ENCODE measurements at places on chromosomes 16 and 17.

GRCh38 chr16:72884037-72884436 is 163.9 kb downstream of the ZFHX3 start:
- no peak for DNase-seq

DNA sequence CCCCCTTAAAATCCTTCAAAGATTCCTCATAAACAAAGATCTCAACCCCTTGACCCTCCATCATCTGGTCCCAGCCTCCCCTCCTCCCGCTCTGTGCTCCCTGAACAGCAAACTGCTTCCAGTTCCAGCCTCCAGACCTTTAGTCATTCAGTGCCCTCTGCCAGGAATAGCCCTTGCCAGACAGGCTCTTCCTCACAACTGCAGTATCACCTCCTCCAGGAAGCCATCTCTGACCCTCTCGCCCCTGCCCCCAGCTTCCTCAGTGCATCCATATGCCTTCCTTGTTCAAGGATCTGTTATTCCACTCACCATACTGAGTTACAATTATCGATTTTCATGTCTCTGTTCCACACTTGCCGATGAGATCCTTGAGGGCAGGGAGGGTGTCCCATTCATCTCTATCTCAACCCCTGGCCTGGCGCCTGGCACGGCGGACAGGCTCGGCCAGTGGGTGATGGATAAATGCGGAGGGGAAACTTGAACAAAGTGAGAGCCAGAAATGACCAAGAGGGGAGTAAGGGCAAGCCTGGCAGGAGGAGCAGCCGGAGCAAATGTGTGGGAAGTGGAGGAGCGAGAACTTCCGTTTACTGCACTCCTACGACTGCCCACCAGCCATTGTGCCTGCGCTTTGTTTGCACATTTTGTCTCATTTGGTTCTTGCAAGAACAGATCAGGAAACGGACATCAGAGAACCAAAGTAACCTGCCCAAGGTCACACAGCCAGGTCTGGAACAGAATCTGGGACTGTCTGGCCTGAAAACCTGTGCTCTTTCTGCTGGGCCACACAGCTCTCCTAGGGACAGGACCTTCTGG is 2.0 kb upstream of the NXPH3 start:
- DNase-seq: no peak

- peak; percentile 76 for DNase-seq
Measured at GRCh38 chr17:79741751-79742588, 11.2 kb downstream of the ENPP7 start.

DNA sequence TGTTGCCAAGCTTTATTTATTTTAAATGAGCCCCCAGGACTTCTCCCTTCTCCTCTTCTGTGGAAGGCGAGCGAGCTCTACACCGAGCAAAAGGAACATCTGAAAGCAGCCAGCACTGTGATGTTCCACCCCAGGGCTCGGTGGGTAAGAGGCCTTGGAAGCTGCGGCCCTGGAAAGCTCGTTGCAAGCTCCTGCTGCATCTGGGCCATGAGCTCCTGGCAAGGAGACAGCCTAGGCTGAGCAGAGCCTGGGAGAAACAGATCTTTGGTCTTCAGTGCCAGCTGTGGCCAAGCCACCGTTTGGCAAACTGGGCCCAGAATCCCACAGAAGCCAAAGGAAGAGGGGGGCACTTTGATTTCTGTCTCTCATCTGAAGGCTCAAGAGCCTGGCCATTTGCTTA is 114.1 kb downstream of the ENGASE start:
- no peak for DNase-seq

- no peak for DNase-seq
Measured at GRCh38 chr17:33838281-33838680, 416.8 kb upstream of the CCL2 start.

DNA sequence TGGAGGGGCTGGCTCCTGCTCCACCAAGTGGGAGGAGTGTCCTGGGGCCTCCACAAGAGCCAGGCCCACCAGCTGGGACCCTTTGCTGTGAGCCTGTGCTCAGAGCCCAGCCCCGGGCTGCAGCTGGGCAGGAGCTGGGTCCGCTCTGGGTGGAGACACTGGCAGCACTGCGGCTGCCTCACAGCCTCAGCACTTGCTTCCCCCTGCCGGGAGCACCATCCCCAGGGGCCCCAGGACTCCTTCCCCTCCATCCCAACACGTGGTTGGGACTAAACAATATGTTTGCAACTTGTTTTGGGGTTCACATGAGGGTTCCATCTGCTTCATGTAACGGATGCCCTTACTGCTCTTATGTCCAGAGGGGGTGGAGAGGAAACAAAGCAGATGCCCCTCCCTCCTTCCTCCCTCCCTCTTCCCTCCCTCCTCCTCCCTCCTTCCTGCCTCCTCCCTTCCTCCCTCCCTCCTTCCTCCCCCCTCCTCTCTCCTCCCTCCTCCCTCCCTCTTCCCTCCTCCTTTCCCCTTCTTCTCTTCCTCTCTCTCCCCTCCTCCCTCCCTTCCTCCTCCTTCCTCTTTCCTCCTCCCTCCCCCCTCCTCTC is 16.3 kb upstream of the CBFA2T3 start:
- DNase-seq: no peak

- DNase-seq: peak; percentile 3
Measured at GRCh38 chr16:71526111-71526631, at the start of gene CHST4. Gene CHST4, plus strand, starts transcription at chr16:71526426. Its CDS starts 10,252 bp downstream, at chr16:71536678.

- DNase-seq: no peak
Measured at GRCh38 chr17:66747578-66748275, 87.2 kb upstream of the CACNG5 start.

GRCh38 chr17:60039114-60039846 is 39.4 kb downstream of the HEATR6 start:
- DNase-seq: no peak

GRCh38 chr16:887846-888245 is 82.9 kb downstream of the LMF1 start:
- DNase-seq: no peak

GRCh38 chr17:76546556-76547182 is 6.8 kb downstream of the PRCD start:
- DNase-seq: no peak

- DNase-seq: no peak
Measured at GRCh38 chr16:51763072-51763661, 612.1 kb upstream of the SALL1 start.

DNA sequence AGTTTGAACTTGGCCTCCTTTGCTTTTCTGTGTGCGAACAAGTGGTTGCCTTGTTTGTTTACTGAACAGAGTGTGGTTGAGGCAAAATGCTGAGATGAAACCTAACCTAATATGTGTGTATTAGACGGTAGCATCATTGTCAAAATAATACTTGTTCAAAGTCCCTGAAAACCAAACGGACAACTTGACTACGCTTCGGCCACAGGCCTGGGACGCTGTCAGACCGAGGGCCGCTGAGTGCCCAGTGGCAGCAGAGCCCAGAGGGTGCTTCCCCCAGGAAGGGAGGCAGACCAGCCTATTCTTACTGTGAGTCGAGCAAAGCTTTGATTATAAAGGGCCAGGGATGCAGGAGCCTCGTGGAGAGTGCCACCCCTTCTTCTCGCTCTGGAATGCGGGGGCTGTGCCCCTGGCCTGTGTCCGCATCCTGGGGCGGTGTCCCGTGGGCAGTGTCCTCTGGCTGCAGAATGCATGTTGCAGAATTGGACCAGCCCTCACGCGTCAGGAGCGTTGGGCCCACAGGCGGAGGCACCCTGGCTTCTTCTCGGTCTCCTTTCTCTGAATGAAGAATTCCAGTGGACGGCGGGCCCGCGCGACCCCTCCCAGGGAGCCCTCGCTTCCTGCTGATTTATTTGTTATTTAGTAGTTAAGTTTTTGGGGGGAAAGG is 5.2 kb downstream of the ACSF3 start:
- DNase-seq: no peak

DNA sequence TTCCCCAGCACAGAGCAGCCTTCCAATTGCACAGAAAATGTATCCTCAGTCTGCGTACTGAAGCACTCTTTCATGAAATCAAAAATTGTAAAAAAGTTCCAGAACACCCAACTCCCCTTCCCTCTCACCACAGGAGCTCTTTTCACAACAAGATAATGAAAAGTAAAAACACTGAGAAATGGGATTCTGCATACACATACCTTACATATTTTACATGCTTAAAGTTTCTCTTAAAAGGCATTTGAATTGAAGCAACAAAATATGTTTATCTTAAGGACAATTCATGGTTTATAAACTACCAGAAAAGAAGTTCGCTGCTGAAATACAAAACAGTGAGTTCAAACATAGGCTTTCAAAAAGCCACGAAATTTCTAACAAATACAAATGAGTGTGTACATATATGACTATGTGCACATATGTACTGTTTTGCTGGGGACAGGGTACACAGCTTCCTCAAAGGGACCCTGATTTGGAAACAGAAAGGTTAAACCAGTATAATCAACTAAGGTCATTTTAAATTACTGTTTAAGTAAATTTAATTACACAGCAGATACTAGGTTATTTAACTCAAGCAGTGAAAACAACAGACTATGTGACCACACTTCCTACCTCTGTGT is 33.8 kb downstream of the COG1 start:
- no peak for DNase-seq

- peak; percentile 35 for DNase-seq
Measured at GRCh38 chr17:81428121-81428515, 32.9 kb downstream of the BAHCC1 start.

DNA sequence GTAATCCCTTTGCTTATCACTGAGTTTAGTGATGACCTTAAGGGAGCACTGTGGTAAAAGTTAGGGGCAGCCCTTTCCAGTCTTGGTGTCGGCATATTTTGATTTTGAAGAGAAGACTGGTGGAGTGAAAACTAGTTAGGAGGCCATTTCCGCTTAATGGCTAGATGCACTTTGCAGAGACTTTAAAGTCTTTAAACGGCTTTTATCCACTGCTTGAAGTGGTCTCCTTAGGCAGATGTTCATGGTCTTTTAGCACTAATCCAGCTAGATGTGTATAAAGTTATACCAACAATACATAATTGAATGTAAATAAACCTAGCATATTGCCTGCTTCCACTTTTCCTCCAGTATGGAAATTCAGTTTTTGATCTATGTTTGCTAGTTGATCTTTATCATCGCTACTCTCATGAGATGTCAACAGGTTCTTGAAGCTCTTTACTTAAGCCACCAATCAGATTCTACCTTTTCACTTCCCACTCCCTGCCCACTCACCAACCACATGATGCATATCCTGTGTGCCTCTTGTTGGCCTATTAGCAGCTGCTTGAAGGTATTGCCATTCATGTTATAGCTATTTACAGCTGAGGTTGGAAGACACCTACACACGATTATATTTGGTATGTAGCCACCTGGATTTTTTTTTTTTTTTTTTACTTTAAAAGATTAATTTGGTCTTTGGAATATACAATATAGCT is 132.0 kb downstream of the NLK start:
- DNase-seq: peak; percentile 30

- DNase-seq: no peak
Measured at GRCh38 chr17:77565166-77565565, 393.3 kb upstream of the TNRC6C start.

DNA sequence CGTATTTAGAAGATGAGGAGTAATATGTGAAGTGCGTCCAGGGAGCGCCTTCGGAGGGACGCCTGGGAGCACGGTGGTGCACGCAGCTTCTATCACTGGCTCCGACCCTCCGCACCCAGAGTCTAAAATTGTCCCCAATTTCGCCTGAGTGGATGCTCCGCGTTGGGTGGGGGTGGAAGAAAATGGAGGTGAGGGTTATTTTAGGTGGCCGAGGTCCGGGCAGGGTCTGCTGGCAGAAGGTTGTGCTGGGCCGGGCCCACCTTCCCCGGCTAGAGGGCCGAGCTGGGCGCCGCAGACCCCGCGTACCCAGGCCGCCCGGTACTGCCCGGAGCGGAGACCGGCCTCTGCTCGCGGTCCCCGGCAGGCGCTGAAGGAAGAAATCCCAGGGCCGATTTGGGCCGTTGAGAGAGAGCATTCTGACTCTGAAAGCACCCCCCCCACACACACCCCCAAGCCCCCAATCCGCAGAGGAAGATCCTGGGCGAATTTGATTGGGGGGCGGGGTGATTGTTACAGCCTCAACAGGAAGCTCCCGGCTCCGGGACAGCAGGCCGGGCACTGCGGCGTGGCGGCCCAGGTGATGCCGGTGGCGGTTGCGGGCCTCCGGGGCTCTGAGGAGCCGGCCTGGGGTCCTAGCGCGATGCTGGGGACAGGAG is 3.0 kb downstream of the BAHCC1 start:
- no peak for DNase-seq

- no peak for DNase-seq
Measured at GRCh38 chr16:20803561-20804214, 2.6 kb downstream of the ERI2 start.

GRCh38 chr16:2384426-2384825 is 43.9 kb upstream of the ABCA3 start:
- DNase-seq: no peak

- no peak for DNase-seq
Measured at GRCh38 chr17:41015454-41015853, 6.5 kb upstream of the KRTAP3-1 start.
